ENCODE measurements at places on chromosomes 5 and 9. TPM values are rescaled to one million over a fixed set of nuclear protein-coding genes. Genes with fewer than 3 reads are reported as not detected.

DNA sequence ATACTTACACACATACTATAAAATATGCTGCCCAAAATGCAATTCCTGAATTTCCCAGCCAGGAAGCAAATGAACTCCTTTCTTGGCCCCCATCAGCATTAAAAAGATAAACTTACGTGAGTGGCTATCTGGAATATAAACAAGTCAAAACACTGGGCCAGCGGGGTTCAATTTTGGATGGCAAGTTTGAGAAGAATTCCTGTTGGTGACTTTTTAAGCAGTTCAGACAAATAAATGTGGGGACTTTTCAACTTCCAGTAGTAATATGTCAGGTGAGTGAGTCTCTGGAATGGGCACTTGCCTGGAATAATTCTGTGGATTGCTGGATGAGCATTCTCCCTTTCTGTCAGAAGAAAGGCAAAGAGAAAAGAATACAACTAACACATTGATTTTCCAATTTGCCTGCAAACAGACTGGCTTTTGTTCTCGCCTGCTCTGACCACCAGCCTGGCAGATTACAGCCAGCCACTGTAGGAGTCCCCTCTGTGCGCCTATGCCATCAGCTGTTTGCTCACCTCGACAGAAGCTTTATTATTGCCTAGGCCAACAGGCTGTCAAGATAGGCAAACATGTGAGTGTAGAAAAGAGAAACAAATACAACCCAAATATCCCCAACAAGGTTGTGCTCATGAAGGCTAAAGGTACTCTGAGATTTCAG, 78.6 kb downstream of the MRPS27 start:
- H3K27ac ChIP-seq: no peak overlapping the region
- peaks cover 32% of the 10 kb centered on the region for H3K36me3 ChIP-seq
- H3K4me1 ChIP-seq: peaks cover 4% of the 10 kb centered on the region
- H3K27me3 ChIP-seq: no peaks in the 10 kb centered on the region

- no peaks in the 10 kb centered on the region for H3K27me3 ChIP-seq
- no peak overlapping the region for H3K4me3 ChIP-seq
- H3K27ac ChIP-seq: no peak overlapping the region
- no peaks in the 10 kb centered on the region for H3K36me3 ChIP-seq
Observed at GRCh38 chr5:67748165-67748690, 467.3 kb upstream of the PIK3R1 start.

The ERCC8 gene
- total RNA-seq: 12.7 TPM

- H3K36me3 ChIP-seq: no peaks in the 10 kb centered on the region
- no peak for DNase-seq
- no peaks in the 10 kb centered on the region for H3K27me3 ChIP-seq
- no peak overlapping the region for H3K4me3 ChIP-seq
- H3K27ac ChIP-seq: no peak overlapping the region
- H3K4me1 ChIP-seq: no peaks in the 10 kb centered on the region
Observed at GRCh38 chr5:62575066-62575465, 3.6 kb upstream of the LRRC70 start.

DNA sequence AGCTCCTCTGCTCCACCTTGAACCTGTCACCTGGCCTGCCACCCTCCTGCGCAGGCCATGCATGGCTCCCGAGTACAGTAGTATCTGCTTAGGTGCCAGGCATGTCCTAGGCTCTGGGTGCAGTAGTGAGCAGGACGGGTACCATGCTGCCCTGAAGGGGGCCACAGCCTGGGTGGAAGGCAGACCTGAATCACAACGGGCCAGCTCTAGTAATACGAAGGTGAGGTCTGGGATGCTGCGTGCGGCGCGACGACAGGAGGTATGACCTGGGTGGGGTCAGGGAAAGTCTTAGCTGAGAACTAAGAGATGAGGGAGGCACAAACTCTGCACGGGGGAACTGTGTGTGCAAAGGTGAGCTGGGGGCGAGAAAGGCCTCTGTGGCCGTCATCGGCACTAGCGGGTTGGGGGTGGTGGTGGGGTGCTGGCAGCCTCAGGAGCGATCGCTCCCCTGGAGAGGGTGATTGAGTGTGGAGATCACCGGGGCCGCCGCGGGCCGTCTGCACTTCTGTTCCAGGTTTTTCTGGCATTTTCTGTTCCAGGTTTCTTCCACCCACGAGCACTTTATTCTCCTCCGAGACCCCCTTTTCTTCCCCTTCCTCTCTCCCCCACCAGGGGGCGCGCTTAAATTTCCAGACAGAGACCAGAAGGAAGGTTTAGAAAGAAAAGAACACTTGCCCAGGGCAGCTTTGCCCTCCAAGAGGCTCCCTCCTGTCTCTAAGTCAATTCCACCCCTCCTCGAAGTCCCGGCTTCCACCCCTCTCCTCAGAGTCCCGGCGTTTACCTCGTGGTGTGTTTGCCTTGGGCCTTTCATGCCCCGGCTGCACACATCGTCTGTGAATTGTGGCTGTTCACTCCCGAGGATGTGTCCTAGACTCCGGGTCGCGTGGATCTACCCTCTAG, 15.1 kb downstream of the PDLIM4 start:
- H3K27me3 ChIP-seq: peaks cover 3% of the 10 kb centered on the region
- DNase-seq: peak; percentile 82
- no peaks in the 10 kb centered on the region for H3K36me3 ChIP-seq
- no peak overlapping the region for H3K4me3 ChIP-seq
- H3K27ac ChIP-seq: no peak overlapping the region

- peak overlapping the region; percentile 85 for H3K27ac ChIP-seq
- peaks cover 42% of the 10 kb centered on the region for H3K4me1 ChIP-seq
- DNase-seq: no peak
- H3K36me3 ChIP-seq: no peaks in the 10 kb centered on the region
- H3K27me3 ChIP-seq: peaks cover 17% of the 10 kb centered on the region
Observed at GRCh38 chr5:38445374-38446028, 110.9 kb downstream of the LIFR start.

- no peak overlapping the region for H3K27ac ChIP-seq
Observed at GRCh38 chr5:153755913-153756500, 265.5 kb downstream of the GRIA1 start.

- peaks cover 12% of the 10 kb centered on the region for H3K4me1 ChIP-seq
- DNase-seq: peak; percentile 22
- no peak overlapping the region for H3K27ac ChIP-seq
- H3K36me3 ChIP-seq: no peaks in the 10 kb centered on the region
Observed at GRCh38 chr9:113623851-113624485, 160.4 kb downstream of the RGS3 start.

GRCh38 chr5:38978036-38978435, 96.2 kb downstream of the RICTOR start:
- no peak overlapping the region for H3K27ac ChIP-seq
- no peaks in the 10 kb centered on the region for H3K4me1 ChIP-seq
- H3K4me3 ChIP-seq: no peak overlapping the region
- no peaks in the 10 kb centered on the region for H3K36me3 ChIP-seq

The GRIN1 gene
- 0.70 TPM for total RNA-seq

DNA sequence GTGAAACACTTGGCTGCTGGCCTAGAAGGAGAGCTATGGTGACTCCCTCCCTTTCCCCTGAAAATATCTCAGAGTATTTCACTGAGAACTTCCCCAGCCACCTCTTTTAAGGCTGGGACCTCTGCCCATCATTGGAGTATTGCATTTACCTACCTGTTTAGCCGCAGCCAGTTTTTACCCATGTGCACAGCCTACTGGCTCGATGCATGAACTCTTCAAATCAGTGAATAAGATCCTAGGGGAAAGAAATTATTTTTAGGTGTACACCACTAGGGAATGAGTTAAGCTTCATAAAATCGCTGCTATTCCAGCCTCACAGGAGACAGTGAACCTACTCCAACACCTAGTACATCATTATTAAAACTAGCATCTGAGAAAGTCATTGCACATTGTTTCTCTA, 16.8 kb upstream of the FAM174A start:
- no peaks in the 10 kb centered on the region for H3K4me1 ChIP-seq
- H3K27ac ChIP-seq: no peak overlapping the region
- no peak overlapping the region for H3K4me3 ChIP-seq
- H3K27me3 ChIP-seq: no peaks in the 10 kb centered on the region

The IL9 gene
- not detected for total RNA-seq

DNA sequence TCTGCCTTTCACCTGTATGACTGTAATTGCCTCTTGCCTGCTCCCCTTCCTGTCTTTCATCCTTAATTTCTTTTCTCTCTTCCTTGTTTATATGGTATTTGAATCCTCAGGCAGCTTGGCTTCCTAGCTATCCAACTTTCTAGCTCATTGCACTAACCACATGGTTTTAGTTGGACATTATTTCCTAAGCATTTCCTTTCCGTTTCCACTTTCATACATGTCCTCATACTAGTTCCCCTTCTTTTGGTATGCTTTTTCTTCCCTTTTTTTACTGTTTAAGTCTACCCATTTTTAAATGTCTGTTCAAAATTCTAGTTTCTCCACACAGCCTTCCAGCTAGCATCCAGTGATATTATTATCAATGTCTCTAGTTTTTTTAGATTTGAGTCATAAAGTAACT, 6.6 kb downstream of the CWC27 start:
- H3K4me3 ChIP-seq: no peak overlapping the region
- no peak overlapping the region for H3K27ac ChIP-seq
- no peak for DNase-seq
- peaks cover 7% of the 10 kb centered on the region for H3K4me1 ChIP-seq

GRCh38 chr5:117143406-117143805, 568.8 kb upstream of the SEMA6A start:
- no peaks in the 10 kb centered on the region for H3K27me3 ChIP-seq
- no peak for DNase-seq
- no peak overlapping the region for H3K4me3 ChIP-seq
- H3K36me3 ChIP-seq: no peaks in the 10 kb centered on the region
- no peaks in the 10 kb centered on the region for H3K4me1 ChIP-seq

GRCh38 chr5:170451747-170452365, 52.0 kb upstream of the KCNIP1 start:
- H3K36me3 ChIP-seq: no peaks in the 10 kb centered on the region
- H3K27ac ChIP-seq: no peak overlapping the region
- DNase-seq: no peak

The MEIKIN gene
- total RNA-seq: not detected

GRCh38 chr5:76408104-76408654, 5.1 kb downstream of the IQGAP2 start:
- H3K36me3 ChIP-seq: no peaks in the 10 kb centered on the region
- no peak for DNase-seq
- peaks cover 13% of the 10 kb centered on the region for H3K4me1 ChIP-seq

GRCh38 chr9:124254261-124254682, 3.5 kb upstream of the NEK6 start:
- H3K36me3 ChIP-seq: no peaks in the 10 kb centered on the region
- H3K27ac ChIP-seq: no peak overlapping the region
- peaks cover 5% of the 10 kb centered on the region for H3K4me1 ChIP-seq
- H3K27me3 ChIP-seq: no peaks in the 10 kb centered on the region

- H3K27me3 ChIP-seq: no peaks in the 10 kb centered on the region
- H3K27ac ChIP-seq: no peak overlapping the region
- no peaks in the 10 kb centered on the region for H3K36me3 ChIP-seq
- no peaks in the 10 kb centered on the region for H3K4me1 ChIP-seq
Observed at GRCh38 chr9:5869315-5870019, 21.2 kb upstream of the MLANA start.

DNA sequence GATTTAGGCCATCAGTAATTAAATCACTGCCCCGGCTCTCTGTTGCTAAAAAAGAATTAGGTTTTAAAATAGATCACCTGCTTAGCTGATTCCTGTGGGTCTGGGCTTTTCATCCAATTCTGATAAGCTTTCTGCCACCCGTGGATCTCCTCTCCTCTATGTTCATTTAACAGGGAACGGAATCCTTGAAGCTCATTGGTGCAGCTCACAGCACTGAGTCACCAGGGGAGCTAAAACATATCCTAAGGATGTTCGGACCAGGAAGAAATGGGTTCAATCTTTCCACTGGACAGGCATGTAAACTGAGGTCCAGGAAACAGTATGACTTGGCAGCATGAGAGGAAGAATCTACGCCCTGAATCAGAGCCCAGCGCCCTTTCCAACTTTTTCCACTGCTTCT, 267.1 kb upstream of the GRIA1 start:
- no peak for DNase-seq
- H3K36me3 ChIP-seq: no peaks in the 10 kb centered on the region
- H3K4me3 ChIP-seq: no peak overlapping the region

The NRARP gene
- 12.6 TPM for total RNA-seq

GRCh38 chr5:173018358-173018757, 34.8 kb downstream of the ATP6V0E1 start:
- no peaks in the 10 kb centered on the region for H3K27me3 ChIP-seq
- peaks cover 25% of the 10 kb centered on the region for H3K36me3 ChIP-seq
- no peak for DNase-seq
- H3K27ac ChIP-seq: peak overlapping the region; percentile 77
- H3K4me1 ChIP-seq: peaks cover 17% of the 10 kb centered on the region
- no peak overlapping the region for H3K4me3 ChIP-seq

DNA sequence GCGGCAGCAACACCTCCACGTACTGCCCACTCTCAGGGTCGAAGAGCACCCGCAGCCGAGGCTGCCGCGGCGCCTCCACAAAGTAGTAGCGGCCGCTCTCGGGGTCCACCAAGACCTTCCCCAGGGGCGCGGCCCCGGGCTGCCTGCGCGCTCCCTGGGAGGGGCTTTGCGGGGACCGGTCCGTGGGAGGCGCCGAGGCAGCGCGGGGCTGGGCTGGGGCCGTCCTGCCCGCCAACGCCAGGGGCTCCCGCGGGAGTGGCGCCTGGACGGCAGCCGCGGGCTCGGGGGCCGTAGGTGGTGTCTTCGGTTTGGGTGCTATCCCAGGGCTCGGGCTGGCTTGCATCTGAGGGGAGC, 2.6 kb upstream of the MZB1 start:
- H3K4me1 ChIP-seq: peaks cover 90% of the 10 kb centered on the region
- no peak for DNase-seq
- no peaks in the 10 kb centered on the region for H3K36me3 ChIP-seq
- peak overlapping the region; percentile 77 for H3K4me3 ChIP-seq
- H3K27ac ChIP-seq: peak overlapping the region; percentile 53
- H3K27me3 ChIP-seq: peaks cover 15% of the 10 kb centered on the region

The WDR31 gene
- 0.46 TPM for total RNA-seq

The FGF18 gene
- total RNA-seq: 0.33 TPM

DNA sequence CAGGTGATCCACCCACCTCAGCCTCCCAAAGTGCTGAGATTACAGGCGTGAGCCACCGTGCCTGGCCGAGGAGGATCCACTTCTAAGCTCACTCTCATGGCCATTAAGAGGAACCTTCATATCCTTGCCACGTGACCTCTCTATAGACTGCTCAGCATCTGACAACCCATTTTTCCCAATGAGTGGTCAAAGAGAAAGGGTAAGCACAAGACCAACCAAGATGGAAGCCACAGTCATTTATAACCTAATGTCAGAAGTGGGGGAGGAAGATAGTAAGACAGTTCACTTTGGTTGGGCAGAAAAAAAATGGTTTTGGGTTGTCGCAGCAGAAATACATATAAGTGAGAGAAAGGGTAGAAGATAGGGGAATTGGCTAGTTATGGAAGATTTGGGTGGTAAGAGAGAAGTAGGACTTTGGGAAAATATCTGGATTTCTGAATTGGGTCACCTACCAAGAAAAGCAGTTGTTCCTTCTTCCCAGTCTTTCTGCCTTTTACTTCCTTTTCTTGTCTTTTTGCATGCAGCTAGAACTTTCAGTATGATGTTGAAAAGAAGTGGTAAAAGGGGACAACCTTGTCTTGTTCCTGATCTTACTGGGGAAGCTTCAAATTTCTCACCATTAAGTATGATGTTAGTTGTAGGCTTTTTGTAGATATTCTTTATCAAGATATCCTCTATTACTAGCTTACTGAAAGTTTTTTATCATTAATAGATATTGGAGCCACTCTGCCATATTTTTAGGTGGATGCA, 15.6 kb downstream of the SNX2 start:
- no peaks in the 10 kb centered on the region for H3K36me3 ChIP-seq
- no peak for DNase-seq

The MTX3 gene
- 13.4 TPM for total RNA-seq

- H3K27me3 ChIP-seq: peaks cover 11% of the 10 kb centered on the region
- H3K36me3 ChIP-seq: no peaks in the 10 kb centered on the region
- no peak for DNase-seq
- H3K4me1 ChIP-seq: peaks cover 12% of the 10 kb centered on the region
- H3K4me3 ChIP-seq: no peak overlapping the region
- H3K27ac ChIP-seq: no peak overlapping the region
Observed at GRCh38 chr9:130167927-130168326, 4.3 kb upstream of the NCS1 start.

The TMC1 gene
- total RNA-seq: not detected

The SPATA31D1 gene
- total RNA-seq: not detected

Data from spleen (tissue), 13 donors.